GM20000 (cell line): ENCODE measurements at places on chromosomes 7 and 10.
A peak's percentile ranks its signal among the peaks of the same experiment; 100 is the strongest.

DNA sequence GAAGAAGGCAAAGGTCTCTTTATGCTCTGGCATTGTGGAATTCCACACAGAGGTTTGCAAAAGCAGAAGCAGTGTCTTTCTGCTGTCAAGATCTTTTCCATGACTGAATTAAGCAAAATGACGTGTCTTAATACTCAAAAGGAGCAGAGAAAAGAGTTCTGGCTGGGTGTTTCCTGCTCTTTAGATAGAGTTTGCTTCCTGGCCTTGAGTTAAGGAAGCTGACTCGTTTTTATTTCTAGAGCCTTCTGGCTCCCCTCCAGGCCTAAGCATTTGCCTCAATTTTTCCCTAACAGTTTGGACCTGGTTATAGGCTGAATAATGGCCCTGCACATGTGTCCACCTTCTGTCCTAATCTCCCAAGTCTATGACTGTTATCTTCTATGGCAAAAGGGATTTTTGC lies 21.6 kb downstream of the TAS2R41 start:
- no peak for DNase-seq

DNA sequence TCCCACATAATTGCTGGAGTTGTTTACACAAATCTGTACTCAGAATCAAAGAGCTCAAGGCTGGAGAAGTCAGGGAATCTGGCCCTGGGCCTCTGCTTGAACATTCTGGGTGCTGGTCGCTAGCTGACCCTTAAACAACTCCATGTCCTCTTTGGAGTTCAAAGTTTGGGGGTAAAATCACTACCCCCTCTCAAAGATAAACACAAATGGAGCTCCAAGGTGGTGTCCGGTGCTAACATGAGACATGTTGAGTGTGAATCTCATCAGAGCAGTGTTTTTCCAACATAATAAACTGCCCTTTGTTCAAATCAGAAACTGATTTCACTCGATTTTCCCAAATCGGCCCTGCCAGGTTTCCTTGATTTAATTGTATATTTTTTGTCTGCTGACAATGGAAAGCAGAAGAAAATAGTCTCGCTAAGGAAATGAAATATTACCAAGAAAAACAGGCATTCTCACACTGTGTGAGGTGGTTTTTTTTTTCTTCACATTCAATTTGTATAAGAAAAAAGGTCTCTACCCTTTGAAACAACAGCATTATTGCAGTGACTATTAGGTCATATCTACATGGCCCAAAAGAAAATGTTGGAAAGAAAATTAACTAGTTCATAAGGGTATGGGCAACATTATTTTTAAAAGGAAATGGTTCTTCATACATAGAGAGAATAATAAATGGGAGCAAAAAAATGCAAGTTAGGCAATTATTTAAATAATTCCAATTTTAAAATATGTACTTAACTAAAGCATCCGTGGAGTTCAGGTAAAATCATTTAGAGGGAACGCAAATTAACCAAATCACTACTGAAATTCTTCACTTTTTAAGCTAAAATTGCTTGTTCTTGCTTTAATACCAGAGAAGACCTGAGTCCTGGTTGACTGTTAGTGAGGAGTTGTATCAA lies 56.1 kb upstream of the CAPZA2 start:
- no peak for DNase-seq

- DNase-seq, result peak; percentile 74
Observed at GRCh38 chr10:49534670-49535381, 4.1 kb downstream of the ERCC6 start.

GRCh38 chr10:73956476-73957359 lies 41.2 kb upstream of the VCL start:
- peak; percentile 77 for DNase-seq

DNA sequence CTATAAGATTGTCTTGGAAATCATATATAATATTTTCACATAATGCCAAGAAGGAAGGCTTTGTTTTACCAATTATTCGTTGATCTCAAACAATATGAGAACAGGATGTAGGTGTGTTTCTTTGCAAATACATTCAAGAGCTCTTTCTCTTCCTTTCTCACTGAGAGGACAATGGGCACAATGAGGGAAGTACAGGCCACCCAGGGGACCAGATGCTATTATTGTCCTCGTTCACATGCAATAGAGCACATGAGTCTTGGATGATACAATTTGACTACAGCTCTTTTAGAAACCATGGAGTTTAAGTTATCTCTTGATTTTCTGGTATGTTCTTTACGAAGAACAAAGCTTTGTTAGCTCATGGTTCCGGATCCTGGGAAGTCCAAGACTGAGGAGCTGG lies 323.7 kb upstream of the KLF6 start:
- no peak for DNase-seq

GRCh38 chr7:100642534-100642907 lies 1.2 kb upstream of the TFR2 start:
- DNase-seq, result peak; percentile 82

GRCh38 chr10:101879456-101880231 lies 36.0 kb upstream of the KCNIP2 start:
- no peak for DNase-seq
